ENCODE measurements at places on chromosomes 7 and 10.

GRCh38 chr7:148135997-148136396 is 454.6 kb upstream of the C7orf33 start:
- no peak overlapping the region for H3K27ac ChIP-seq
- H3K4me3 ChIP-seq: no peak overlapping the region
- no peaks in the 10 kb centered on the region for H3K4me1 ChIP-seq

GRCh38 chr10:5711642-5712041 is 27.0 kb downstream of the TASOR2 start:
- no peaks in the 10 kb centered on the region for H3K36me3 ChIP-seq
- H3K4me3 ChIP-seq: no peak overlapping the region
- H3K27me3 ChIP-seq: no peaks in the 10 kb centered on the region

GRCh38 chr10:125262409-125262808 is 102.0 kb upstream of the CTBP2 start:
- H3K27me3 ChIP-seq: no peaks in the 10 kb centered on the region
- H3K36me3 ChIP-seq: no peaks in the 10 kb centered on the region
- H3K27ac ChIP-seq: no peak overlapping the region
- H3K4me3 ChIP-seq: no peak overlapping the region
- DNase-seq: no peak
- H3K4me1 ChIP-seq: no peaks in the 10 kb centered on the region

DNA sequence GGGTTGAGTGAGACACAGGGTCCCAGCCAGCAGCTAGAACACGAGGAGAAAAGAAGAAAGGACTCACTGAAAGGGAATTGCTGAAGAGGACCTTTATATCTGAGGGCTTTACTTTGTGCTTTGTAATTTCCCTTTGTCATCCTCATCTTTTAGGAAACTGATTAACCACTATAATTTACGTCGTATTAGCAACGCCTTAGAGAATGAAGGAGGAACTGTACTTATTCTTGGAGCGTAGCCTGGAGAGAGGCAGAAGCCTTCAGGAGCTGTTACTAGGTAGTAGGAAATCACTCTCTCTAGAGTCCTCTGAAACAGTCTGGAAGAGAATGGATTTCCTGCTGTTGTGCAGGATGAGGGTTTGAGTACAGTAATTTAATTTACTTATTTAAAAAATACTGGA is 101.0 kb upstream of the STEAP1B start:
- peak overlapping the region; percentile 3 for H3K27ac ChIP-seq
- no peaks in the 10 kb centered on the region for H3K27me3 ChIP-seq
- no peak overlapping the region for H3K4me3 ChIP-seq
- no peak for DNase-seq
- H3K36me3 ChIP-seq: no peaks in the 10 kb centered on the region
- no peaks in the 10 kb centered on the region for H3K4me1 ChIP-seq

Measured in kidney (tissue), 22 donors.